ENCODE measurements at places on chromosomes 2 and 18.

DNA sequence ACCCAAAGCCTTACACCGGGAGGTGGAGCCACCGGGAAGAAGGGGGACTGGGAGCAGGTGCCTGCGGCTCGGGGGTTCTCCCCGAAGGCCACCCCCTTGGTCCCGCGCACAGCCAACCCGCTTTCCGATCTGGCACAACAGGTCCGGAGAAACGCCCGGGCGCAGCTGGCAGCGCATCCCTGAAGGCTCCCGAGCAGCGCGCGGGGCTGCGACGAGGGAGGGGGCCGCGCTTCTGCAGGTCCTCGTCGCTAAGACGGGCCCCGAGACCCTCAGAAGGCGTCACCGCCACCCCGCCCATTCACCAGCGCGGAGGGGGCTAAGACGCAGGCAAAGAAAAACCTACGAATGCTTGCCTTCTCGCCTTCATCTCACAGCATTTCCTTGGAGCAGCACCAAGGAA is 1.8 kb downstream of the CBLN2 start:
- no peak for DNase-seq

DNA sequence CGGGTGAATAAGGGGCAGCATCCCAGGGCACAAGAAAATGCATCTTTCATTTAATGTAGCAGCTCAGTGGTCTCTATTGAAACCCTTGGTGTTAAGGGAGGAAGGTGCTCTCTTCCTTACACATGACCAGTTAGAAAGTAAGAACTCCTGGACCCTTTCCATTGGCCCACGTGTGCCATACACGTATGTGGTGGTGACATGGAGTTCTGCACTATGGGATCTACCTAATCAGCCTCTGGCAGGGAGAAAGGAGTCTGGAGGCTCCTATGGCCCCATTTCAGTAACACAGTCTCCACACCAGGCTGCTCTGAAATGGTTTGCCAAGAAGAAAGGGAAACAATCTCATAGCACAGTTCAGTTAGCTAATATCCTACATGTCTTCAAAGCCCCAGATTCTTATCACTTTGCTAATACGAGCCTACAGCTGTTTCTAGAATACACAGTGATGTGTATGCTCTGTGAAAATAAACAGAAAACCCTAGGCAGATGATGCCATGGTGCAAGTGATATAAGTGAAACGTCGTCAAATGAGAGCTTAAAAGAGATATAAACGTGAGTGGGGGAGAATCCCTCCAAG is 7.0 kb downstream of the EFEMP1 start:
- no peak for DNase-seq

DNA sequence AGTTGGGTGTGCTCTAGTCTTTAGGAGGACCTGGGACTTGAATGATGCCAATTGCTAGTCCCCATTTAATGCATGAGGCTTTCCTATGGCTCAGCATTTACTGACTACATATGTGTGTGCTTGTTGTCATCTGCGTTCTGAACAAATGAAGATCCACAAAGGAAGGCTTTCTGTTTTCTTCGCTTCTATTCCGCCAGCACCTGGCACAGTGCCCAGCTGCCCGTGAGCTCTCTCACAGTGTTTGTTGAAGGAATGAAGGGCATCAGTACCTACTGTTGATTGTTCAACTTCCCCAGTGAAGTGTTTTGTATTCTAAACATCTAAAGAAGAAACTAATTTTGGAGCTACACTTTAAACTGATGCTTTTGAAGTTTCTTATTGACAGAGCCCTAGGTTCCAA is 122.4 kb upstream of the LINC00305 start:
- no peak for DNase-seq

DNA sequence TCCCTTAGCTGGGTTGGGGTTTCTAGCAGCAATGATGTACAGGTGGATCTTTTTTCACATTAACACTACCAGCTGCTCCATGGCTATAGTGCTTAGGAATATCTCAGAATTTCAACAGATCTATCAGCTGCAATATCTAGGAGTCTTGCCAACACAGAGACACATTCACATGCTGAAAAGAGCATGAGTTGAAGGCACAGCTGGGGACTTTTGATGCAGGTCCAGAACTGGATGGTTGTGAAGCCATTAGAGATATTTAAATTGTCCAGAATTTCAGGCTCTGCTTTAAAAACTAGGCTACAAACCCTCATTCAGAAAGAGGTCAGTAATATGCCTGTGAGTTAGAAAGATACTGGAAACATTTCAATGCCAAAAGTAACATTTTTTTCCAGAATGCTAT is 122.2 kb upstream of the CCDC195 start:
- no peak for DNase-seq

DNA sequence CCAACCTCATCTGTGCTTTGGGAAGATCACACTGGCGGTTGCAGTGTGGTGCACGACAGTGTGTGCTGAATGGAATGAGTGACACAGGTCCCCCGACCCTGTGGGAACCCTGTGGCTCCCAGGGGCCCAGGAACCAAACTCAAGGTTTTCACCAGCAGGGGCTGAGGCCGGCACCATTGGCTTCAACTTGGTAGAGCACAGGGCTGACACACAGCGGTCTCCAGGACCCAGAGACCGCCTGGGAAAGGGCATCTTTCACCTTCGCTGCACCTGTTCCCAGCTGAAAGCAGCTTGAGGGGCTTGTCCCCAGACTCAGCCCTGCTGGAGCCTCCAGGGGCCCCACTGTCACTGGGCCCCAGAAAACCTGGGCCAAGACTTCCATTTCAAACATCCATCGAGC is 59.0 kb upstream of the ODC1 start:
- no peak for DNase-seq
